ENCODE measurements at places on chromosomes 3 and 15. TPM values are rescaled to one million over a fixed set of nuclear protein-coding genes. Genes with fewer than 3 reads are reported as not detected.

GRCh38 chr3:85835857-85836440 lies 877.2 kb downstream of the CADM2 start:
- no peak overlapping the region for H3K27ac ChIP-seq
- no peaks in the 10 kb centered on the region for H3K36me3 ChIP-seq
- DNase-seq, result no peak
- H3K4me1 ChIP-seq, result no peaks in the 10 kb centered on the region

GRCh38 chr3:125107861-125108567 lies 52.2 kb upstream of the HEG1 start:
- peak overlapping the region; percentile 67 for H3K27ac ChIP-seq
- H3K36me3 ChIP-seq, result no peaks in the 10 kb centered on the region
- H3K27me3 ChIP-seq, result no peaks in the 10 kb centered on the region

Gene SNAPC5
- 36.4 TPM for total RNA-seq

GRCh38 chr3:123344175-123344906 lies 104.5 kb downstream of the ADCY5 start:
- no peak overlapping the region for H3K27ac ChIP-seq
- DNase-seq, result no peak
- no peaks in the 10 kb centered on the region for H3K36me3 ChIP-seq
- no peaks in the 10 kb centered on the region for H3K27me3 ChIP-seq
- no peak overlapping the region for H3K4me3 ChIP-seq

DNA sequence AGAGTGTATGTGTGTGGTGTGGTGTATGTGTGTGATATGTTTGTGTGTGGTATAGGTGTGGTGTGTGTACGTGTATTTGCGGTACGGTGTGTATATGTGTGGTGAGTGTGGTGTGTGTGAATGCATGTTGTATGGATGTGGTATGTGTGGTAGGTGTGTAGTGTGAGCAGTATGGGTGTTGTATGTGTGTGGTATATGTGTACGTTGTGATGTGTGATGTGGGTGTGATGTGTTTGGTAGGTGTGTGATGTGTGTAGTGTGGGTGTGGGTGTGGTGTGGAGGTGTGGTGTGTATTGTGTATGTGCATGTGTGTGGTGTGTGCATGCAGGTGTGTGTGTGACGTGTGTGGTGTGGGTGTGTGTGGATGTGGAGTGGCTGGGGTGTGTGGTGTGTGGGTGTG lies 58.7 kb downstream of the EFCAB12 start:
- no peaks in the 10 kb centered on the region for H3K27me3 ChIP-seq
- no peak overlapping the region for H3K27ac ChIP-seq
- H3K36me3 ChIP-seq, result no peaks in the 10 kb centered on the region

GRCh38 chr3:23696842-23697241 lies 108.9 kb upstream of the UBE2E1 start:
- no peaks in the 10 kb centered on the region for H3K27me3 ChIP-seq
- H3K4me1 ChIP-seq, result peaks cover 3% of the 10 kb centered on the region
- no peak for DNase-seq
- no peak overlapping the region for H3K4me3 ChIP-seq
- no peaks in the 10 kb centered on the region for H3K36me3 ChIP-seq

Gene SYNPR
- not detected for total RNA-seq

- H3K27ac ChIP-seq, result no peak overlapping the region
- no peaks in the 10 kb centered on the region for H3K4me1 ChIP-seq
- no peak overlapping the region for H3K4me3 ChIP-seq
- DNase-seq, result no peak
- no peaks in the 10 kb centered on the region for H3K36me3 ChIP-seq
- H3K27me3 ChIP-seq, result no peaks in the 10 kb centered on the region
Observed at GRCh38 chr3:7760718-7761117, 740.9 kb upstream of the LMCD1 start.

Gene AADACL2
- total RNA-seq, result not detected

Gene IL12A
- total RNA-seq, result not detected

DNA sequence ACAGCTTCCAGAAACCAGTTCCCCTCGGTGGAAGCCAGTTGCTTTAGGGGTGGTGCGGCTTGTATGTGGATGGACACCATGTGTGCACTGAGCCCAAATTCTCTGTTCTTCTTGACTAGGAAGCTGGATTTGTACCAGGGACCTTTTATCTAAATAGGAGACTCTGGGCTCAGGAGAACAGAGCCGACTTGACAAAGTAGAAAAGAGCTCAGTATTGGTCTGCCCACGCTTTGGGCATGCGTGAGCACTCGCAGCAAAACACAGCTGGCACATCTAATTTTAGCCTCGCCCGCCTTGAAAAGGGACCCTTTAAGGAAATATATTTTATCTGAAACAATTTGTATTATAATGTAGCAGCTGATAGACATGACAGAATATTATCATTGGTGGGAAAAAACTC lies 1.1 kb upstream of the RBMS3 start:
- H3K4me3 ChIP-seq, result no peak overlapping the region
- no peaks in the 10 kb centered on the region for H3K4me1 ChIP-seq
- DNase-seq, result no peak
- no peaks in the 10 kb centered on the region for H3K36me3 ChIP-seq
